ENCODE measurements at places on chromosomes 12 and 14.

DNA sequence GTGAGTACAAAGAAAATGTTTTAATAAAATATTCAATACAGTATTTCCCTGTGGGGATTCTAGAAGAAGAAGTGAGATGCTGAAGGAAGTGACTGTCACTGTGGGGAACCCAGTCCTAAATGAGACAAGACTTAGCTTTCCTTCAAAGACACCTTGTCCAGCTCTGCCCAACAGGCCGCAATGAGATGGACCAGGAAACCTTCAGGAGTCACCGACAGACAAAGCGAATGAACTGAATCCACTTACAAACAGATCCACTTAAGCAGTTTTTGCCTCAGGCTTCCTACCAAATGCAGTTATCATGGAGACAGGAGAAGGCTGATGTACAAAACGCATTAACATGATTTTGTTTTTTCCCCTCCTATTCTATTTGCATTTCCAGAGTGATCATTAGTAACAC is 9.6 kb downstream of the KCNJ8 start:
- DNase-seq, result no peak

GRCh38 chr14:97788364-97788763 is 991.2 kb downstream of the VRK1 start:
- no peak for DNase-seq

- DNase-seq, result no peak
Observed at GRCh38 chr12:113181975-113182374, 3.3 kb downstream of the DDX54 start.

DNA sequence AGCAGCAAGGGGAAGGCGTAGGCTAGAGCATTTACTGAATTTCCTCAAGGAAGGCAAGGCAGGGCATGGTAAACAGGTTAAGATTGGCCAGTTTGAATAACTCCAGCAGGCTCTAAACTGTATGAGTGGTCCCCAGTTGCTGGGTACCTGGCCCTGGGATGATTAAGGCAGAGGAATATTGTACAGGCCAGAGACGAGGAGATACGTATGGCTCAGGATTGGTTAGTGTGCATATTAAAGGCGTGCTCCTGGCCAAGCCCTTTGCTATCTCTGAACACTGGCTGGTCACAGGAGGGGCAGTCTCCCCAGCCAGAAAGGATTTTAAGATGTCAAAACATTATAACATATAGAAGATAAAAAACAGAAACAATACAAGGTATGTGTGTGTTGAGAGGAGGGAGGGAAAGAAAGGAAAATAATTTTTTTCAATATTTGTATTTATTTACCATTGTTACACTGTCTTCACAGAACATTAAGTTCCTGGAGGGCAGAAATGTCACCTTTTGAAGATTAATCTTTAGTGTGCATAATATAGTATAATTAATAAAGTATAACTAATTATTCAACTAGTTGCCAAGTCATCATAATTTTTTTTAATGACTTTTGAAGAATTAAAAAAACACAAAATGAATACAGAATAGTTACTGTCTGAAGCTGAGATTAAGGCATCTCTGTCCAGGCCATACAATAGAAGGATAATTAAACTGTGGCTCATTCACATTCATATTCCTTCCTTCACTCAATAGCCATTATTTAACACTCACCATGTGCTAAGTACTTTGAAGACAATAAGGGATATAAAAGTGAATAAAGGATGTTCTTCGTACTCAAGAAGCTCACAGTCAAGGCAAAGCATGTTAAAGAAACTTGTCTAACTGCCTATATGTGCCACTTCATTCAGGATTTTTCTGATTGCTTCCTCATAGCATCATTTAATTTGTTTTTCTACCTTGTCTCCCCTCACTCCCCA is 41.9 kb downstream of the DCP1B start:
- DNase-seq, result no peak
